Activated naive CD4-positive, alpha-beta T cell treated with anti-CD3 and anti-CD28 coated beads, Interleukin-2, amount 10 ng/mL, durations not matched to agents 5 hours and 36 hours (primary cell): ENCODE measurements at places on chromosomes 16 and 17. TPM values are rescaled to one million over a fixed set of nuclear protein-coding genes. Genes with fewer than 3 reads are reported as not detected.

Gene QPRT
- total RNA-seq: 3.8 TPM

Gene CACNG1
- total RNA-seq: not detected

Gene DERL2
- total RNA-seq: 58.7 TPM

Gene SERPINF2
- total RNA-seq: 0.28 TPM

Gene SDK2
- 20.9 TPM for total RNA-seq

Gene RFWD3
- total RNA-seq: 84.6 TPM

Gene KRTAP1-1
- not detected for total RNA-seq

Gene CTRB1
- not detected for total RNA-seq

Gene TRPV3
- 0.05 TPM for total RNA-seq

Gene ATP2A1
- total RNA-seq: 0.79 TPM
